ENCODE measurements at places on chromosomes 13 and 19.

- DNase-seq: peak; percentile 48
Measured at GRCh38 chr13:110340812-110341444, 33.8 kb downstream of the COL4A2 start.

- no peak for DNase-seq
Measured at GRCh38 chr19:18969931-18970659, 29.1 kb upstream of the HOMER3 start.

DNA sequence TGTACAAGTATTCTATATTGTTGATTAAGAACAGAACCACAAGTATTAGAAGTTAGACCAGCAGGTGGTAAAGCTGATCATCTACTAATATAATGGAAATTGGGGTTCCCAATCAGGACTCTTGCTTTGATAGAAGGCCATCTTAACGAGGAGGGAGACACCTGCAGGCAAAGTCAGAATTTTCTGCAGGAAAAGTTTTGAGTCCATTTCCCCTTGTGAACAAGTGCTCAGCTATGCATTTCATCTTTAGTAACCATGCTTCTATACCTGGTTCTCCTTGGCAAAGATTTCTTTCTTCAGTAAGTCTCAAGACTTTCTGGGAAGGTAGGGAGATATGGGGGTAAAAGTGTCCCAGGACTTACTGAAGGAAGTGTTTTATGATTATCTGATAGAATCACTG, 36.1 kb upstream of the USPL1 start:
- DNase-seq: no peak

GRCh38 chr13:100767192-100767591, 92.6 kb upstream of the TMTC4 start:
- no peak for DNase-seq

- no peak for DNase-seq
Measured at GRCh38 chr13:48380581-48380980, 32.3 kb downstream of the LPAR6 start.

- DNase-seq: no peak
Measured at GRCh38 chr13:77219401-77219800, 107.5 kb downstream of the MYCBP2 start.

- no peak for DNase-seq
Measured at GRCh38 chr19:30492586-30493270, 120.5 kb downstream of the ZNF536 start.

- peak; percentile 69 for DNase-seq
Measured at GRCh38 chr13:29594710-29595379, 643 bp downstream of the SLC7A1 start.

- no peak for DNase-seq
Measured at GRCh38 chr13:27104606-27105005, 67.0 kb downstream of the USP12 start.

DNA sequence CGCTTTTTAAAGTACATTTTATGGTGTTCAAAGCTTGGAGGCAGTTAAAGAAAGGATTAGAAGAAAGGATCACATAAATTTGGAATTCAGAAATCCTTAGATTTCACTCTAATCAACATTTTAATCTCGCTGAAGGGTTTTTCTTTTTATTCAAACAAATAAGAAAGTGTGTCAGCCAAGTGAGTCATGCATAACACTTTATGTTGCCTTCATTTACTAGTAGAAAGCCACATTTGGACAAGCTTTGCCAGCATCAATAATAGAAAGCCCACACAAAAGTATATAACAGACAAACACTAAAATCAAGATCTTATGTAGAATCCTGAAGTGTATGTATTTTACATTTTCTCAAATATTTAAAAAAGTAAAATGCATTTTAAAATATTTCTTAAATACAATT, 154.9 kb upstream of the TRPC4 start:
- no peak for DNase-seq

DNA sequence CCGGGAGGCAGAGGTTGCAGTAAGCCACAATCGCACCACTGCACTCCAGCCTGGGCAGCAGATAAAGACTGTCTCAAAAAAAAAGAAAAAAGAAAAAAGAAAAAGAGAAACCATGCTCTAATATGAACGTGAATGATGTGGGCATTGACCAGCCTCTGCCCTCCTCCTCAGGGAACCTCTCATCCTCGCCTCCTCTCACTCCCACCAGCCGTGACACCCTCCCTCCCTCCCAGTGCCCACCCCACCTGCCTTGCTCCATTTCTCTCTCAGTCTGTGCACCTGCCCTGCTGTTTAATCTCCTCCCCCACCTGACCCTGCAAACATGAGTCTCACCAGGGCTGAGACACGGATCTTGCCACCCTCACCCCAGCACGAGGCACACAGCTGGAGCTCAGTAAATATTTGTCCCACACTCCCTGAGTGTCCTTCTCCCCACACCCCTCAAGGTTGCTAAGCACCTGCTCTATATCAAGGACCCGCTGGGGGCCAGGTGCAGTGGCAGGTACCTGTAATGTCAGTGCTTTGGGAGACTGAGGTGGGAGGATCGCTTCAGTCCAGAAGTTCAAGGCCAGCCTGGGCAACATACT, 7.5 kb upstream of the BCAT2 start:
- DNase-seq: no peak

DNA sequence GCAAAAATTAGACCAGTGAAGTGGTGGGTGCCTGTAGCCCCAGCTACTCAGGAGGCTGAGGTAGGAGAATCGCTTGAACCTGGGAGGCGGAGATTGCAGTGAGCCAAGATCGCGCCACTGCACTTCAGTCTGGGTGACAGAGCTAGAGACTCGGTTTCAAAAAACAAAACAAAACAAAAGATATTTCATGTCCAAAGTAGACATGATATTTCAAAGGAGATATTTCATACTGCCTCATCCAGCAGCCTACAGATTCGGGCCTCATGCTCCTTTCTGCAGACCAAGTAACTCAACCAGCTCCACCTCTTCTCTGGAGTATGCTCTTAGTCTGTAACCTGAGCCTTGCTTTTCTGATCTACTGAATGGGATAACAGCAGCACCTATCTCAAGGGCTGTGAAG, 15.0 kb downstream of the ZC3H4 start:
- DNase-seq: no peak

- DNase-seq: no peak
Measured at GRCh38 chr13:75391432-75392100, 90.4 kb downstream of the TBC1D4 start.

DNA sequence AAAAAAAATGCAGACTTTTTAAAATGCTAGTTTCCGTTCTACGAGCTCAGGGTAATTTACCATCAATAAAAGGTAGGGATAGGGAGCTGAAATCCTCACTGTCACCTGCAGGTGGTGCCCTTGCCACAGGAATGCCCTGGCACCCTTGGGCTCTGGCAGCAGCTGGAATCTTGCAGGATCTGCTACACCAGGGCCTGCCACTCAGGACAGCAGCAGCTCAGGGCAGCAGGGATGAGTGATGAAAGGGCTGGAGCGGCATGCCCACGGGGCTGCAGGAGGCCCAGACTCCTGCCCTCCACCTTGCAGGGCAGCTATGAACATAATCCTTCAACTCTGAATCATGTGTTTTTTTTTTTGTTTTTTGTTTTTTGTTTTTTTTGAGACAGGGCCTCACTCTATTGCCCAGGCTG, 54.0 kb downstream of the GNG7 start:
- peak; percentile 75 for DNase-seq

- no peak for DNase-seq
Measured at GRCh38 chr13:78054157-78054556, 135.5 kb upstream of the EDNRB start.

- no peak for DNase-seq
Measured at GRCh38 chr13:108525827-108526226, 103.6 kb upstream of the MYO16 start.

- DNase-seq: no peak
Measured at GRCh38 chr13:45481688-45482087, 16.9 kb downstream of the COG3 start.

- DNase-seq: no peak
Measured at GRCh38 chr19:5338656-5339197, 1.9 kb downstream of the PTPRS start.

- no peak for DNase-seq
Measured at GRCh38 chr19:4800591-4801081, 9.1 kb downstream of the FEM1A start.

GRCh38 chr19:18857223-18857622, 25.5 kb downstream of the UPF1 start:
- DNase-seq: no peak

DNA sequence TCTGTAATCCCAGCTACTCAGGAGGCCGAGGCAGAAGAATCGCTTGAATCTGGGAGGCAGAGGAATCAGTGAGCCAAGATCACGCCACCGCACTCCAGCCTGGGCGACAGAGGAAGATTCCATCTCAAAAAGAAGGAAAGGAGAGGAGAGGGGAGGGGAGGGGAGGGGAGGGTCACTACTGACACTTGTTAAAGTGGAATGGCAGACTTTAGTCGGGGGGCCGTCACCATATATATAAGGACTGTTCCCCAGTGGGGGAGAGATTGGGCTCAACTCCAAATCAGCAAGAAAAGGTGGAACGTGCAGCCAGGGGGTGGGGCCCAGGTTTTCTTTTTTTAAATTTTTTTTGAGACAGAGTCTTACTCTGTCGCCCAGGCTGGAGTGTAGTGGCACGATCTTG, 26.2 kb downstream of the TPT1 start:
- DNase-seq: no peak

DNA sequence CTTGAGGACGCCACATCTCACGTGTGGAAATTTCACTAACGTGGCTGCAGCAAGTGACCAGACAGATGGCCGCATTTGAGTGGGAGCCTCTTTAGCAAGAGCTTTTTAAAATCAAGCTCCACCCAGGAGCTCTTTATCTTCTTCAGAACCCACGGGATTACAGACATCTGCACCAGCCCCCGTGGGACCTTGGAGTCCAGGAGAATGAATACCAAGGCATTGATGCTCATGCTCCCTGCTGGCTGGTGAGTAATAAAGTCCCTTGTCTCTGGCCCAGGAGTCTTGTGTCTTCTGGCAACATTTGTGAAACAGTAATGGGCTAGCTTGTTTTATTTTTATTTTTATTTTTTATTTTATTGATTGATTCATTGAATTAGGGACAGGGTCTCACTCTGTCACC, 64.4 kb downstream of the TRPM4 start:
- DNase-seq: no peak

DNA sequence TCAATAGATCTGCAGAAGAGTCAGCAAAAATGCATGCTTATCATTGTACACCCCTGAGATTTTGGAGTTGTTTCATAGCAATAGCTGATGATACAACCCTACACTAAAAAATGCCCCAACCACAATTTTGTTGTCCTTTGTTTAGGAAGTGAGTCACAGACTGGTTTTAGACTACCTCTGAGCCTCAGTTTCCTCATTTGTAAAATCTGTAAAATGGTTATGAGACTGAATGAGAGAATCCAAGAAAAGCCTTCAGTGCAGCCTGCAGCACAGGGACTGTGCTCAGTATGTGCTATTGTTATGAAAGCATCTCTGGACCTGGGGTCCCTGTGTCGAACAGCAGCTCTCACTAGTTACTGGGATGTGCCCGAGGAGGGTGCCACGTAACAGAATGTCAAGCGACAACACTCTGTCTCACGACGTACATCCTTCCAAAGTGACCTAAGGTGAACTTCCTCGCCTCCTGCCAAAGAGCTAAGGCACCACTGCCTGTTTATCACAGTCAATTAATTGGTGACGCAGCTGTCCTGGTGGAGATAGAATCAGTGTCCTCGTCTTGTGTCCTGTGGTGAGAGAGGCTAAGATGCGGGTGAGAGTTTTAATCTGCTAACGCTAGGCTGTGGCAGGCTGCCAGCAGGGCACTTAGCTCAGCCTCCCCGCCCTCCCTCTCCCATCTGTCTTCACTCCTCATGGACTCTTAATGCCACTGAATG, 18.1 kb downstream of the DHRS12 start:
- no peak for DNase-seq

GRCh38 chr13:57823704-57824103, 192.2 kb downstream of the PCDH17 start:
- no peak for DNase-seq

GRCh38 chr19:52778811-52779210, 7.8 kb downstream of the ZNF600 start:
- peak; percentile 30 for DNase-seq

- no peak for DNase-seq
Measured at GRCh38 chr13:21698817-21699679, 28.2 kb downstream of the FGF9 start.

DNA sequence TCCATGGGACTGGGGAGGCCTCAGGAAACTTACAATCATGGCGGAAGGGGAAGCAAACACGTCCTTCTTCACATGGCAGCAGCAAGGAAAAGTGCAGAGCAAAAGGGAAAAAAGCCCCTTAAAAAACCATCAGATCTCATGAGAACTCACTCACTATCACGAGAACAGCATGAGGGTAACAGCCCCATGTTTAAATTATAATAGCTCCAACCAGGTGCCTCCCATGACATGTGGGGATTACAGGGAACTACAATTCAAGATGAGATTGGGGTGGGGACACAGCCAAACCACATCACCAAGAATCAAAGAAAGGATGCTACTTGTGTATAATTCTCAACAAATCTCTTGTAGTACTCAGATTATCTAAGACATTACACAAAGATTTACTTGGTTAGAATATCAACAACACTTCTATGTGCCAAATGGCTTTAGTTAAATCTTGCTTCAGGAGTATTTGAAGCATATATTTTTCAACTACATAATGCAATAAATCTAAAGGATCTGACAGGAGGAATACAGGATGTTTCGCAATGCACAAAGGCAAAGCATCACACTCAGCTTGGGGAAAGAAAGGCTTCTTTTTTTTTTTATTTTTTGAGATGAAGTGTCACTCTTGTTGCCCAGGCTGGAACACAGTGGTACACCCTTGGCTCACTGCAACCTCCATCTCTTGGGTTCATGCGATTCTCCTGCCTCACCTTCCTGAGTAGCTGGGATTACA, 180.0 kb downstream of the LHFPL6 start:
- DNase-seq: no peak

GRCh38 chr19:18464646-18465045, 26.7 kb upstream of the ISYNA1 start:
- no peak for DNase-seq

DNA sequence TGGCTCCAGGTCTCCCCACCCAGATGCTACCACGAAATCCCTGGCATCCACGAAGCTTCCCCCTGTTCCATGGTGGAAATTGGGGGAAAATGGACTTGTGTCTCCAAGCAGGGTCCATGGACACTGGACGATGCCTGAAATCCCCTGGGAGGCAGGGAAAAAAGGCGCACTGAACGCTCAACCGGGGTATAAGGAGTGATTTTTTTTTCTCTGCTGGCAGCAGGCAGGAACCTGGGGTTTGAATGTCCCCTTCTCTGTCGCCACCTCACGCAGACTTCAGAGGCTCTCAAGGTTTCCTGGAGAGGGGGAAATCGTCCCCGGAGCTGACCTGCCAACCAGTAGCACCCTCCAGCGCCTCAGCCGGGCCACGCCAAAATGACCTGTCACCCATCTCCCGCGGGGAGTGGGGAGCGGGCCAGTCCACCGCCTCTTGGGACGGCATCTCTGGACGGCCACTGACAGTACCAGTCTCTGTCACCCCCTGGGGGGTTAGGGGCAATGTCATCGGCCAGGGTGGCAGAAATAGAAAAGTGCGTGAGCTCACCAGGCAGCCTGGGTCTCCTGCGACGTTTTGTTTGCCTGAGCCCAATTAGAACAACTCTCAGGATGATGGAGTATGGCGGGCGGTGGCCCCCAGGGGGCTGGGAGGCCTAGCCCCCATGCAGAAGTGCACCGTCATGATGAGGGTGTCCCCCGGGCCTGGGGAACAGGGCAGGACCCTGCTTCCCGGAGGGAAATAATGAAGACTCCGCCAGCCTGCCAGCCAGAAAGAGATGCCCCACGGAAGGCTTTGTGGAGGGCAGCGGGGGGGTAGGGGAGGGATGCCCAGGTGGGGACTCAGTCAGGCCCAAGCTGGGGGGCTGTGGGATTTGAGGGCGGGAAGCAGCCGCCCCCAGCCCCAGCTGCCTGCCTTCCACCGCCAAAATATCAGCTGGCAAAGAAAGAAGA, 2.6 kb downstream of the PTPRS start:
- no peak for DNase-seq

GRCh38 chr13:106243011-106243565, 292.4 kb downstream of the EFNB2 start:
- DNase-seq: no peak
